GM23248 (cell line): ENCODE measurements at places on chromosomes 12 and 14.

GRCh38 chr12:128316973-128317526, 50.1 kb downstream of the TMEM132C start:
- no peak for DNase-seq

GRCh38 chr12:116380108-116380507, 102.6 kb upstream of the MED13L start:
- DNase-seq, result no peak

DNA sequence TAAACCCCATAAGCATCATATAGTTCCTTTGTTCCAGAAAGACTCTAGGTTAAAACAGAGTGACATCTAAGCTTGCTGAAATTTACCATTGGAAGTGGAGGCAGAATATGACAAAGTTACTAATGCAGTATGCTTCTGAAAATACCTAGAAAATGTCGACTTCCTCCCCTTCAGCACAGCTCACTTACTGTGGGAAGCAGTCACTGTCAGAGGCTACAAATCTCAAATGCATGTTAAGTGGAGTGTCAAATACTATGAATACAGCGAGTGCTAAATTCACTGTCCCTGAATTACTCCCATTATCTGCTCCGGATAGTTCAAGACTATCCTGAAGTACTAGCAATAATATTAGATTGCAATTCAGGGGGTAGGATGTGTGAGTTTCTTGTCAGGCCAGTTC, 1454.6 kb downstream of the AACS start:
- no peak for DNase-seq

GRCh38 chr12:94616203-94616729, 34.1 kb downstream of the TMCC3 start:
- DNase-seq, result peak; percentile 20

DNA sequence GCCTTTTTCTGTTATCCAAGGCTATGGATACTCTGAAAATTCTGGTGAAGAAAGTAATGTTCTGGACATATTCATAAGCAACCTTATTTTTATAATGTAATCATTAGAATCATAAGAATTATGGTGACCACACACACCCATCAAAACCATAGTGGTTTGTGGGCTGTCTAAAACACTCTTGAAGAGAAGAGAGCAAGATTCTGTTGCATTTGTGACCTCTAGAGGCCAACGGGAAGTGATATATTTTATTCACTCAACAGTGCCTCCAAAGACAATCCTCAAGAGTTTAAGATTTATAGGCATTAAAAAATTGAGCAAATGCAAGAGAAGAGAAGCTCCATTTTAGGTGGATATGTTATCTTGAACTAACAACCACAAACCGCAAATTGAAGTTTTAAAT, 68.5 kb upstream of the LGR5 start:
- no peak for DNase-seq

- DNase-seq, result peak; percentile 88
These were observed 110.5 kb downstream of the ARF6 start for GRCh38 chr14:50003213-50004021.

DNA sequence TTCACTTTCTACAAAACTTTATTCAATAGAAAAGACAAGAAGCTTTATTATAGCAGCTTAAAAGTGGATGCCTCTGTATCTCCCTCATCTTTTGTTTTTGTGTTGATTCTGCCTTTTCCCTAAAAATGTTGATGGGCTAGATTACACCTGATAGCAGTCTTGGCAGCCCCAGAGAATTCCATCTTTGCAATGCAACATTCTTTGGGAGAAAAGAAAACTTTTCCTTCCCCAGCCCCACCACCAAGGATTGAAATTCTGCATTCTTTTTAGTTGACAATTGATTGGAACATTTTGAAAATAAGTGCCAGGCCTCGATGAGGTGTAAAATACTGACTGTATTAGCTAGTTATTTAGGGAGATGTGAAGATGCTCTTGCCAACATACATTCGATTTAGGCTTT, 306.8 kb upstream of the G2E3 start:
- no peak for DNase-seq
